ENCODE measurements at places on chromosomes 16 and 17.
A peak's percentile ranks its signal among the peaks of the same experiment; 100 is the strongest.

DNA sequence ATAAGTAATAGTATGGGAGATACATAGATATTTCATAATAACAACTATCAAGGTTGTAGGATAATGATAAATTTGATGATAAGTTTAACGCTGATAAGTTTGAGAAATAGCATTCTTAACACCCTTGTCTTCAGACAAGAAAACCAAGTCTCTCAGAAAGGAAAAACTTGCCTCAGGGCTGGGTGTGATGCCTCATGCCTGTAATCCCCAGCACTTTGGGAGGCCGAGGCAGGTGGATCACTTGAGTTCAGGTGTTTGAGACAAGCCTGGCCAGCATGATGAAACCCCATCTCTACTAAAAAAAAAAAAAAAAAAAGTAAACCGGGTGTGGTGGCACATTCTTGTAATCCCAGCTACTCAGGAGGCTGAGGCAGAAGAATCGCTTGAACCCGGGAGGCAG lies 90.7 kb downstream of the SHISA9 start:
- no peak overlapping the region for H3K27ac ChIP-seq
- H3K27me3 ChIP-seq, result no peaks in the 10 kb centered on the region
- H3K36me3 ChIP-seq, result no peaks in the 10 kb centered on the region
- H3K4me1 ChIP-seq, result no peaks in the 10 kb centered on the region
- no peak for DNase-seq

DNA sequence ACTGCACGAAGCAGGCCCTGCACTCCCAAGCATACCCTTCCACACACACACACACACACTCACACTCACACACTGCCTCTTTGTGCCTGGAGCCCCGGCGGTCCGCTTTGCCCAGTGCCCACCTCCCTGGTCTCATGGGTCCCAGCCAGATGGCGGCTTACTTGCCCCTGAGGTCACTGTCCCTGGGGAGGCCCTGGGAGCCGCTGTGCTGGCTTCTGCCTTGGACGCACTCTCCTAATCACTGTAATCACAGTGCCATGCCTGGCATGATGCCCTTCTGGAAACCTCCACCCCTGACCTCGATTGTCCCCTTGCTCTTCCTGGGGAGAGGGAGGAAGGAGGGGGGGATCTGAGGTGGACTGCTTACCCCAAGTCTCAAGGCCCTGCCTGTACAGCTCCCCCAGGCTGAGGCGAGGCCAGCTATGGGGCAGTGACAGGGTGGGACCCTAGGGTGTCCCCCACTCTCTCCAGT lies 36.0 kb downstream of the ARHGAP23 start:
- H3K27ac ChIP-seq, result peak overlapping the region; percentile 98
- no peak for DNase-seq
- peak overlapping the region; percentile 25 for H3K4me3 ChIP-seq

DNA sequence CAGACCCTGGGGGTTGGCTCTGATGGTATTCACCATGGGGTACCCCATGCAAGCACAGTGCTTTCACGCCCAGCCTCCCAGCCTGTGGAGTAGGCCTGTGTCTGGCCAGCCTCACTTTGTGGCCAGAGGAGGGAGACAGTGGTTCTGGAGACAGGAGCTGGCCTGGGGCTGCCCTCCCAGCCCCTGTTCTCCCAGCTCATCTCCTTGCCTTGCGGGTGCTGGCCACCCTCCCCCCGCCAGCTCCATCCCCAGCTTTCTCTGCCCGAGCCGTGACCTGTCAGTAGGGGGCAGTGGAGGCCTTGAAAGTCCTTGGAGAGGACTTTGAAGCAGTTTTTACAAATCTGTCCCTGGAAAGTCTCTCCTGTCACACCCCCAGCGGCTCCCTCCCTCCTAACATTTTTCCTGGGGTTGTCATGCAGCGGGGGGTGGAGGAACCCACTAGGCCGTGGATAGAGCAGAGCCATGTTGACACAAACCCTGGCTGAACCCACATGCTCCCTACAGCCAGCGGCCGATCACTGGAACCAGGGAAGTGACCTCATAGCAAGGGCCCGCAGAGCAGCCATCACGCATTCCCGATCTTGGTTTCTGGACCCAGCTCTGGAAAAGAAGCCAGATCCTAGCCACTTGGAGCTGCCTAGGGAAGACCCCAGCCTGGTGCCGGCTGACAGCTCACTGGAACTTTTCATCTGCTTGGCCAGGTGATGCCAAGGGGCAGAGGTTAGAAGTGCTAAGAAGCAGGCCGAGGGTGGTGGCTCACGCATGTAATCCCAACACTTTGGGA lies 289.4 kb downstream of the SEC14L1 start:
- DNase-seq, result peak; percentile 99
- H3K4me3 ChIP-seq, result no peak overlapping the region
- H3K27ac ChIP-seq, result peak overlapping the region; percentile 86
- H3K4me1 ChIP-seq, result peaks cover 84% of the 10 kb centered on the region
- no peaks in the 10 kb centered on the region for H3K27me3 ChIP-seq

- H3K27ac ChIP-seq, result no peak overlapping the region
- H3K4me1 ChIP-seq, result no peaks in the 10 kb centered on the region
- DNase-seq, result no peak
- H3K4me3 ChIP-seq, result no peak overlapping the region
These were observed 354.6 kb upstream of the CDH11 start for GRCh38 chr16:65476448-65476955.

DNA sequence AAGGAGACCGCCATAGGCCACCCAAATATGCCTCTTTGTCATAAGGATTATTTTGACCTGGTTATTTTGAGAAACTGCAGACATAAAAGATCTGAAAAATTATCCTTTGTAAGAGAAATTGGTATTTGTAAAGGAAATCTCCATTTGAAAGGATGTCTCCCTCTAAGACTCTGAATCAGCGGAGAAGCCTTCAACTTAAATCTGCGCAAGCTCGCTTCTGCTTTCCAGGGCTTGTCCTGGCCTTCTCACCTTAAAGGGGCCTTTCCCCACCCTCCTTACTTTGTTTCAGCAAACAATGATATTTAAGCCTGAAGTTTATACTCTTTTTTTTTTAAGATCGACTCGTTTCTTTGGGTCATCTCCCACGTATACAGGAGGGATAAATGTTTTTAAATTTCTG lies 34.5 kb downstream of the HSBP1 start:
- no peak for DNase-seq
- no peaks in the 10 kb centered on the region for H3K36me3 ChIP-seq
- H3K27ac ChIP-seq, result no peak overlapping the region
- no peaks in the 10 kb centered on the region for H3K27me3 ChIP-seq
- H3K4me3 ChIP-seq, result no peak overlapping the region

DNA sequence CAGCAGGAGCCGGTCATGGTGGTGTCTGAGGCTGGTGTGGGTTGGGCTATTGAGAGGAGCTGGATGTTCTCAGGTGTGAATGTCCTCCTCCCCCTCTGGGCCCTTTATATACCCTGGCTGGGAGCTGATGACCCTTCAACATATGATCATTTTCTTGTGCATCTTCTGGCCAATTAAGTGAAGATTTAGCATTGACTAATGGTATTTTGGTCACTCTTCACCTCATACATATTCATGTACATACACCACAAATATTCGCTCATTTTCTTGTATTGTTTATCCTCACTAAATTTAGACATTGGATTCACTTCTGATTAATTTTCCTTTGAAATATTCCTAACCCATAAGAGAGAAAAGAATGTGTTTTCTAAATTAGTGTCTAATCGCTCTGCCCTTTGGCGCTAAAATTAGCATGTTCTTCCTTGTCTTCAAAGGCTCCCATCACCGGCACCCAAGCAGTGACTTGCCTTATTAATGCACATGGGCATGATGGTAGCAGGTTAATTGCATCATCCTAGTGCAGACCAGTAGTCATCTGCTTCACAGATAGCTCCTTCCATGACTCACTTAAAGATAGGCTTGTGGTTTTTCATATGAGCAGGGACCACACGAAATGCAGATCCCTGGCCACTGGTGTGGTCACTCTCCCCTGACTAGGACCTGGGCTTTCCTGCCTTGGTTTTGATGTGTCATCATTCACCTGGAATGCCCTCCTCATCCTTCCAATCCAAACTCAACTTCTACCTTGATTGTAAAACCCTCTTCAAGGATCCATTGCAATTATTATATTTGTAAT lies at the start of gene KRTAP2-4:
TSS of gene KRTAP2-4 (minus strand) at position 51 of the 796 bp plus-strand sequence. CDS start at position 17, 34 bp downstream.
- H3K27ac ChIP-seq, result peak within 1 kb of the TSS; percentile 86
- H3K4me1 ChIP-seq, result peaks cover 37% of the 10 kb centered on the region
- peak; percentile 99 for DNase-seq
- no peak within 1 kb of the TSS for H3K4me3 ChIP-seq
- H3K27me3 ChIP-seq, result no peaks in the 10 kb centered on the region

GRCh38 chr16:68526143-68526781 lies 12.8 kb upstream of the ZFP90 start:
- H3K27me3 ChIP-seq, result no peaks in the 10 kb centered on the region
- no peak overlapping the region for H3K27ac ChIP-seq
- DNase-seq, result no peak
- H3K36me3 ChIP-seq, result no peaks in the 10 kb centered on the region

DNA sequence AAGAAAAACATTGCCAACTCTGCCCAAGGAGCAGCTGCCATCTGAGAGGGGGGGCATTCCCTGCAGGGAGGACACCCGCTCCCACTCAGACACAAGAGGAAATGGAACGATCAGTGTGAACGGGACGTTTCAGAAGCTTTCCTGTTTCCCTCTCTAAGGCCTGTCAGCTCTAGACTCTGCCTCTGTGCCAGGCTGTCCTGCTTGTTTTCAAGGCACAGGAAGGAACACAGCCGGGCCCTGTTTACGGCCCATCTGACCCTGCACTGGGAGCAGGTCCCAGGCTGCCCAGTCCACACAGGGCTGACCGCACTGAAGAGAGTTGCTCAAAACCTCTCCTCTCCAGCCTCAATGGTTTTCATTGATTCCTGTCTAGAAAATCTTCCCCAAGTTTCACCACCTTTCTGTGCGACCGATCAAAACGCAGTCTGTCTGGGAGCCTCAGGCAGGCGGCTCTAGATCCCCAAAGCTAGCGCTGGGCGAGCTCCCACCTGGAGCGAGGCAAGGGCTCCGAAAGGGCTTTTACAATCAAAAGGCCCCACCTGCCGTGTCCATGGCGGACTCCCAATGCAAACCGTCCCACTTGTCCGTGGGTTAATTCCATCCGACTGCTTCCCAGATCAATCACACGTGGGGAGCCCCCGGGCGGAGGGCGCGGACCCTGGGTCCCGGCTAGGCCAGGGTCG lies 1.5 kb downstream of the PIEZO1 start:
- no peaks in the 10 kb centered on the region for H3K27me3 ChIP-seq
- H3K4me1 ChIP-seq, result peaks cover 53% of the 10 kb centered on the region
- peak overlapping the region; percentile 87 for H3K27ac ChIP-seq
- peak overlapping the region; percentile 80 for H3K4me3 ChIP-seq
- H3K36me3 ChIP-seq, result no peaks in the 10 kb centered on the region
